D721Med (cell line): ENCODE measurements at places on chromosomes 4 and X.

DNA sequence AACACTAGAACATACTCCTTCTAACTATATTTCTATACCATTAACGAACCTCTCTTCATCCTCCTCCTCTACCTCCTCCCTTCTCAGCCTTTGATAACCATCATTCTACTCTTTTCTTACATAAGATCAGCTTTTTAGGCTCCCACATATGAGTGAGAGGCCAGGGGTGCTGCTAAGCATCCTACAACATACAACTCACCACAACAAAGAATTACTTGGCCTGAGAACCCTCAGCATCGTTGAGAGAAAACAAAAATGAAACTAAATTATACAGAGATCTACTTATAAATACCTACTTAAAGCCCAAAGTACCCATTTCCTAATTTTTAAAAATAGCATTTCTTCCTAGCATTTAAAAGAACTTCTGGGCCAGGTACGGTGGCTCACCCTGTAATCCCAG lies 77.7 kb downstream of the CC2D2A start:
- DNase-seq, result no peak

GRCh38 chr4:38347251-38347650 lies 316.7 kb upstream of the KLF3 start:
- no peak for DNase-seq

GRCh38 chr4:99610605-99611175 lies 36.1 kb downstream of the MTTP start:
- DNase-seq, result no peak

- no peak for DNase-seq
Observed at GRCh38 chr4:99144070-99144469, at the start of gene ADH4. ADH4 (minus strand) TSS chr4:99144297; CDS start chr4:99144222, 75 bp downstream.

DNA sequence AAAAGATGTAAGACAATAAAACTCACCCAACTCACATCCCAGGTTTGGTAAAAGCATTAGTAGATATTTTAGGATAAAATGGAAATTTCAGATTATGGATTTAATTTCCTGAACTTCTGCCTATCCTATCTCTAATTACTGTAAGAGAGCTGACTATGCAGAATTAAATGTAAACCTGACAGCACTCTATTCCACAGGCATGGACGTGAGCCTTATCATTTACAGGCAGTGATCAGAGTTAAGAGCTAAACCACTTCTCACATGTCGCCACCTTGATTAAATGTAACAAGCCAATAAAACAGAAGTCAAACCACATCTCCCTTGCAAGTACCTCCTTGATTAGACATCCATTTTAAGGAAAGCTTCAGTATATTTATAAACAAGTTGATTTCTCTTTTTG lies 97.5 kb upstream of the CBR4 start:
- DNase-seq, result no peak

- DNase-seq, result no peak
Observed at GRCh38 chr4:87388901-87389300, 2.1 kb downstream of the HSD17B11 start.

DNA sequence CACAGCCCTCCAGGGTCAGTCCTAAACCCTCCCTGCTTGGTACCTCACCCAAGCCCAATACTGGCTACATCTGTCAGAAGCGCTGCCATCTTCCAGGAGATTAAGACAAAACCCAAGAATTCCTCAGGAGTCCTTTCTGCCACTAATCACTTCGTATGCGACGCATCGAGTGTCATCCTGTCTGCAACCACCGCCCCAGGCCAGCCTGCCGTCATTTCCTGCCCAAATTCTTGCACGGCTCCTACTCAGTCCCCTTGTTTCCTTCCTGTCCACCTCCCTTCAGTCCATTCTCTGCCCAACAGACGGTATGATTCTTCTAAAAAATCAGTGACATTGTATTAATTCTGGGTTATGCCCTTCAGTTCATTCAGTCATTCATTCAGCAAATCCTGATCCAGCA lies 113.6 kb downstream of the NFKB1 start:
- no peak for DNase-seq

DNA sequence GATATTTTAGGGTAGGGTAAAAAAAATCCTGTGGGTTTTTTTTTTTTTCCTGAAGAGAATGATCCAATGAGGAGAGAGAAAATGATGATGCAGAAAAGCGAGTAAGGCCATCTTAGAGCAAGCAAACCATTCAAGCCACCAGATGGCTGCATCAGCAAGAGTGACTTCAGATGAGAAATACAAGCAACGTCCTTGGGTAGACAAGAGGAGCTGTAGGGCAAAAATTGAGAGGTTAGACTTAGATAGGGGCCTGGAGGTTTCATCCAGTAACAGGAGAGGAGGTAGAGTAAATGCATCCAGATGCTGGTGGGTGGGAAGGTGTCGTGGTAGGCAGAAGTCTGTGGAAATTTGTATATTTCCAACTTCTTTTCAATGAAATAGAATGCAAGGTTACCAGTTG lies 14.6 kb downstream of the FTHL17 start:
- no peak for DNase-seq
